Kidney glomerular epithelial cell (primary cell): ENCODE measurements at places on chromosomes 12 and 14.

- DNase-seq = no peak
Measured at GRCh38 chr12:25135531-25136154, 59.3 kb downstream of the DNAI7 start.

GRCh38 chr12:88310069-88310468 lies 168.0 kb downstream of the TMTC3 start:
- DNase-seq = no peak

DNA sequence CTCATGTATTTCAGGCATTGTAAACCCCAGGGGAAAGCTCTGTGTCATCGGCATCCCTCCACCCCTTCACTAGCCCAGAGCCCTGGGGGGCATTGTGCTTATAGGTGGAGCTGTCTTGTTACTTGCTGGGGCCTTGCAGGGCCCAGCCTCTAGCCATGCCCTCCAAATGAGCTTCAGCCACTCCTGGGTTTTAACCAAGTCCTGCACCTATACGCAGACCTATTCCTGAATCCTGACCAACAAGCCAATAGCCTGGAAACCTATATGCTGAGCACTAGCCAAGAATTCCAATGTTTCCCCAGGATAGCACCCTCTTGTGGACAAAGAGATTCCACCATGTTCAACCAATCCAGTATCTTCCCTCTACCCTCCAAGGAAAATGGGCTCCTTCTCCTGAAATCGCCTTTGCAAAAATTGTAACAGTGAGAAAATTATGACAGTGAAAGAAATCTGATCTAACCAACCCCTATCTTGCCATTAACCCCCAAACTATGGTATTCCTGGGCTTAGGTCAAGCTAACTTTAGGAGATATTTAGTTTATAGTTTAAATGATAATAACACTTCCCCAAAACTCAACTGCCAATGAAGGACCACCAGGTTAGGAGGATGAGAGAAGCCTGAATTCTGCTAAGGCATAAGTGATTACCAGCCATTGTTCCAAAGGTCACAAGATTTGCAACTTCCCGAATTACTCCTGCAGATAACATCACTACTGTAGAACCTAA lies 55.5 kb downstream of the TTC7B start:
- DNase-seq = peak; percentile 20

DNA sequence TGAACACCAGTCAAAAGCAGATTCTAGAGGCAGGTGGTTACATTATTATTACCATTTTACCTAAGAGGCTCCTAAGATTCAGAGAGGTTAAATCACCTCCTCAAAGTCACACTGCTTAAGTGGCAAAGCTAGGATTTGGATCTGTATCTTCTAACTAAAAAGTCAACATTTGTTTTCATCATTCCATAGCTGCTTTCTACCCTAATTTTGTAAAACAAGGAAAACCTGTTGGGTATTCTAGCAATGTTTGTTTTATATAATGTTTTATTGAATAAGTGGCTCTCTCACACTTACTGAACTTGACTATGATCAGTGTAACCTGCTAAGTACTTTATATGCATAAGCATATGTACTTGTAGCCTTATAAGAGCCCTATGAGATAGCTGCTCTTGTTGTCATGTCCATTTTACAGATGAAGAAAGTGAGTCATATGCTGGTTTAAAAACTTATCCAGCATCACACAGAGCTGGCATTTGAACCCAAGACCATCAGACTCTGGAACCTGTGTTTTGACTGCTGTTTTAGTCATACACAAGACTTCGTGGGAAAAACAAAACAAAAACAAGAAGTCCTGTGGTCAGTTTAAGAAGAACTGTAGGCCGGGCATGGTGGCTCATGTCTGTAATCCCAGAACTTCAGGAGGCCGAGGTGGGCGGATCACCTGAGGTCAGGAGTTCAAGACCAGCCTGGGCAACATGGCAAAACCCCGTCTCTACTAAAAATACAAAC lies 31.7 kb upstream of the EVL start:
- DNase-seq = no peak

- peak; percentile 94 for DNase-seq
Measured at GRCh38 chr14:34699873-34700621, 14.3 kb downstream of the CFL2 start.

DNA sequence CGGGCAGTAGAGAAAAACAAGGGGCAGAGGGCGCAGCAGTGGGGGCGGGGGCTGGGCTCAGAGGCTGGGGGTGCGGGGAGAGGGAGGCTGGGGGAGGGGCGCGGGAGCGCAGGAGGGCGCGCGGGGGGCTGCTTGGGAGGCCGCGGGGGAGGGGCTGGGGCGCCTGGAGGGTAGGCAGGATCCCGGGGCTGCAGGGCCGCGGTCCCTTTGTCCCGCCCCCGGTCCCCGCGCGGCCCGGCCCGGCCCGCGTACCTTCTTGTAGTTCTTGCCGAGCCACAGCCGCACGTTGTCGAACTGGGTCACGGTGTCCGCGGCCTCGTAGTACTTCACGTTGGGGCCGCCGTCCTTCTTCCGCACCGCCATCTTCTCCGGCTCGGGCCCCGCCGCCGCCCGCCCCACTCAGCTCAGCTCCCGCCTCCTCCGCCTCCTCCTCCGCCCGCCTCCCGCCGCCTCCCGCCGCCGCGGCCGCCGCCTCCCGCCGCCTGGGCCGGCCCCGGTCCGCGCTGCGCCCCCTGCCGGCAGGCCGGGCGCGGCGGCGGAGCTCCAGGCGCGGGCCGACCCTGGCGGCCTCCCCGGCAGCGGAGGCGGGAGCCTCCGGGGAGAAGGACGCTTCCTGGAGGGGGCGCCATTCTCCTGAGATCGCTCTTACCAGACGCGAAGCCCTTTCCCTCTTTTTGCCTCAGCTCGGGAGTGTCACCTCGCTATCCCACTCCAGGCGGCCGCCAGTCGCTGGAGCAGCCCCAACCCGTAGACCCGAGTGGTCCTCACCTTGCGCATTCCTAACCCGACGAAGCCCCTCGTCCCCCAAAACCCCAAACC lies at the start of gene SMARCC2:
SMARCC2 (minus strand) TSS at position 385 of the 819 bp plus-strand sequence; CDS start at position 363, 22 bp downstream.
- DNase-seq = peak; percentile 67

DNA sequence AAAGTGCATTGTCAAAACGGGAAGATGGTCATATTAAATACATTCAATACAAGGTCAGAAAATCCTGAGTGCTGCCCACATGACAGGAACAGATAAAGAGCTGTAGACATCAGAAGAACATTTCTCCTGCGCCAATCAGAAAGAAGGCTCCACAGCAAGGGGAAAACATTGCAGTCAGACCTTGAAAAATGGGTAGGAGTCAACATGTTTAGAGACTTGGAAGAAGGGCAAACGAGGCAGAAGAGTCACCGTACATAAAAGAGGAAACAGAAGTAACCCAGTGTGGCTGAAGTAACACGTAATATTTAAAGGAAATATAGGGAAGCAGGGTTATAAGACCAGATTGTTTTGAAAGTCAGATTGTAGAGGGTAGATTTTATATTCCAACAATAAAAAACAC lies 11.9 kb downstream of the SPPL3 start:
- DNase-seq = no peak

- DNase-seq = no peak
Measured at GRCh38 chr14:91019673-91020072, 40.8 kb downstream of the RPS6KA5 start.

GRCh38 chr12:52667509-52667908 lies 12.7 kb downstream of the KRT1 start:
- no peak for DNase-seq

DNA sequence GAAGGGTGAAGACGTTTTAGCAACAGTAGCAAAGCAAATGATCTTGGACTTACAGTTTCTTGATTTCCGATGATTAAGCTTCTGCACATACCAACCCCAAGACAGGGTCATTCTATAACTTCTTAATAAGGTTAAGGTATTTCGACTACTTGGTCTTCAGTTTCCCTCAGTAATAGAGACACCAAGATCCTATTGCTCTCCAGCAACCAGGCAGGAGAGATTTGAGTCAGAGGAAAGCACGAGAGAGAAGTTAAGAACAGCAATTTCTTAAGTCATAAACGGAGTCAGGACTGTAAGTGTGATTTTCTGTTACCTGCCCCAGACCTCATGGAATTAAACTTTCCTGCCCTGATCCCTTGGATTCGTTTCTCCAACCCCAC lies 215.6 kb downstream of the TTC8 start:
- peak; percentile 66 for DNase-seq

DNA sequence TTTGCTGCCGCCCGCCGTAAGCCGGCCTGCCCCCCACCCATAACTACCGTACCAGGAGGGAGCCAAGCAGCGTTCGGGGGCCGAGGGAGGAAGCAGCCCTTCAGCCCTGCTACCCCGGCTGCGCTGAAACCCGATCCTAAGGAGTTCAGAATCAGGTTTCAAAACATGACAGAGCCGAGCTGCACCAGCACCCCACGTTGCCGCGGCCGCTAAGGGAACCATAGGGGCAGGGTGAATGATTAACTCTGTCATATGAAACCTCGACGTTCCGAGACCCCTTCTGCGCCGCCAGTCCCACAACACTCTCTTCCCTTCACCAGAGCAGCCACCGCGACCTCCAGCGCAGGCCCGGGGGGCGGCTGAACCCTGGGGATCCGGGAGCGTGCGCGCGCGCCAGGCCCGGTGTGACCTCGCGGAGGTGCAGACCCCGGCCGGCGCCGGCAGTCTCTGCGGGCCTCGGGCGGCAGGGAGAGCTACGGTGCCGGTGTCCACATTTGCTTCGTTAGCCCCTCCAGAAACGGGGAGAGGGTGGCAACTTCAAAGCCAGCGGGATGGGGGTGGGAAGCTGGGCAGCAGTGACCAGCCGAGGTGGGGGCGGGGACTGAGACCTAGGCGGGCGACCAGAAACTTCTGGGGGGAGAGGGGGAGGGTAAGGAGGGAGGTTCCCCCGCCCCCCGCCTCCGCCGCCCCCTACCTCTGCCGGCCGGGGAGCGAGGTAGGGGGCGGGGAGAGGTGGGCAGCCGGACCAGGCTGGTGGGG lies 1.6 kb downstream of the SIX4 start:
- peak; percentile 3 for DNase-seq

GRCh38 chr12:93794738-93795137 lies 117.6 kb downstream of the CRADD start:
- DNase-seq = no peak

GRCh38 chr14:37443461-37443860 lies 151.6 kb downstream of the FOXA1 start:
- no peak for DNase-seq

GRCh38 chr12:102120886-102121285 lies 903 bp downstream of the PARPBP start:
- peak; percentile 7 for DNase-seq

- DNase-seq = no peak
Measured at GRCh38 chr12:52587563-52587962, 13.7 kb downstream of the KRT72 start.

GRCh38 chr14:69680297-69680696 lies 68.9 kb downstream of the SUSD6 start:
- DNase-seq = no peak

GRCh38 chr12:103586132-103586531 lies 941 bp upstream of the STAB2 start:
- no peak for DNase-seq

DNA sequence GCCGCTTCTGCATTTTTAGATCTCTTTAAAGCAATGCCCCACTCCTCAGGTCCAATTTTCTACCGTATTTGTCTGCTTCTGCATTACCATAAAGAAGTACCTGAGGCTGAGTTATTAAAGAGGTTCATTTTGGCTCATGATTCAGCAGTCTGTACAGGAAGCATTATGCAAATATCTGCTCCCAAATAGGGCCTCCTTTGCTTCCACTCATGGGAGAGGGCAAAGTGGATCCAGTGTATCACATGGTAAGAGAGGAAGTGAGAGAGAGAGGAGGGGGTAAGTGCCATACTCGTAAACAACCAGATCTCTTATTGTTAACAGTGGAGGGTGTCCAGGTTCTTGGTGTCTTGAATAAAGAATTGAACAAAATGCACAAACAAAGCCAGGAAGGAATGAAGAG lies 316.1 kb upstream of the SEL1L start:
- no peak for DNase-seq

GRCh38 chr14:64806202-64806861 lies 73.4 kb downstream of the SPTB start:
- DNase-seq = peak; percentile 95

DNA sequence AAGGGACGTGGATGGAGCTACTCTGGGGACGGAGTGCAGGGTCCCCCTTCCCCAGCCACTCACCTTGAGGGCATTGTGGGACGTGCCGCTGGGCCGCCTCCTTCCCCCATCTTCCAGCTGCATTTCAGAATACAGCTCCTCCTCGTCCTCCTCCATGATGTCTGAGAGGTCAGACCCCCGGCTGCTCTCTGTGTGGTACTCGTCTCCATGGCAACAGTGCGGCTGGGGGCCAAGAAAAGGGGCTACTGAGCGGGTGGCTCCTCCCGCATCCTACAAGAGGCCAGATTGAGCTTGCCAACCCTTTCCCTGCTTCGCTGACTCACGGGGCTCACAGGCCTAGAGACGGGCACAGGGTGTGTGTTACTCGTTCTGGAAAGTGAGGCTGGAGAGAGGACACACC lies 90.4 kb downstream of the PIWIL1 start:
- no peak for DNase-seq

- peak; percentile 11 for DNase-seq
Measured at GRCh38 chr14:81728447-81728846, 194.8 kb upstream of the SEL1L start.

DNA sequence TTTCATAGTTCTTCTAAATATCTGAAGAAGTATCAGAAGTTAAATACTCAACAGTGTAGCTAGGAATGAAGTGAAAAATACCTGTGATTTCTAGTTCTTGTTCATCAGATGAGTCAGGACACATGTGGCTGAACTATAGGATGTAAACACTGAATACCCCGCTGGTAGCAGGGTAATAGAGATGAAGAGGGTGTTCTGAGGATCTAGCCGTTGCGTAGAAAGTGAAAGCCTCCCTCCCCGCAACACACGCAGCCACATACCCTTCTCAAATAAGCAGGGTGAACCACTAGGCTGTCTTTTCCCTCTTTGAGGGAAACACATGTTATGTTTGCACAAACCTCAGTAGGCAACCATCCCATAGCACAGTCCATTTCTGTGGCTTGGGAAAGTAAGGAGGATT lies 16.4 kb upstream of the RNASE12 start:
- DNase-seq = no peak

DNA sequence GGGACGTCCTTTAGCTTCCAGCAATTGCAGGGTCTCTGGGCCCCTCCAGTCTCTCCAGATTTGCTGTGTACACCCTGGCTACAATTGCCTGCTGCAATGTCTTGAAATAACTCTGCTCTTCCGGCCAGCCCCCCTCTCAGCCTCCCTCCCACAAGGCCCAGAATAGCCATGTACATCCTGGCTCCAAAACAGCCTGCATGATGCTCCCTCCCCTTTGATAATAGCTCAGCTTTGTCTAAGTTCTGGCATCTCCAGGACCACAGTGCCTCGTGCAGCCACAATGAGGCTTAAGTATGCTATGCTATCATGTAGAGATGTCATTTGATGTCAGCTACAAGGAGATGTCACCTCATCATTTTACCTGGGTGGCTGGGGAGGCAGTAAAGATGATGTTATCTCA lies 74.6 kb downstream of the SRRM4 start:
- DNase-seq = no peak

DNA sequence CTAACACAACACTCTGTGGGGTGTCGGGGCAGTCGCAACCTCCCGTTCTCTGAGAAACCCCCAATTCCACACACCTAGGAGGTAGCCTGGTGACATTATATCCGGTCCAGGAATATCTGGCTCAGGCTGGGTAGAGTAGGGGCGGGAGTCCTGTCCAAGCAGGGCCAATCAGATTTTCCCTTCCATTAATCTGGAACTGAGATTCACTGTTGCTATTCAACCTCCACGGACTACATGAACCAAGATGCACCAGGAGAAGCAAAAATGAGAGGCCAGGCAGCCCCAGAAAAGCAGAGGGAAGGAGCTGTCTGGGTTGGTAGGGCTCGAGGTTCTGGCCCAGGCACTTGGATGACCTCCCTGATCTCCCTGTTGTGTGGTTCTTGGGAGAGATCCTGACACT lies 51.0 kb downstream of the NINJ2 start:
- DNase-seq = no peak

- DNase-seq = peak; percentile 28
Measured at GRCh38 chr12:12221560-12221959, 45.3 kb downstream of the LRP6 start.

- DNase-seq = no peak
Measured at GRCh38 chr14:36215217-36215598, 38.7 kb upstream of the PTCSC3 start.
